ENCODE measurements at places on chromosomes 6 and 20. TPM values are rescaled to one million over a fixed set of nuclear protein-coding genes. Genes with fewer than 3 reads are reported as not detected.

GRCh38 chr6:38016824-38017223 is 197.3 kb downstream of the ZFAND3 start:
- H3K4me3 ChIP-seq, result no peak overlapping the region
- no peak for DNase-seq
- H3K27me3 ChIP-seq, result no peaks in the 10 kb centered on the region
- H3K4me1 ChIP-seq, result peaks cover 14% of the 10 kb centered on the region
- H3K27ac ChIP-seq, result no peak overlapping the region

DNA sequence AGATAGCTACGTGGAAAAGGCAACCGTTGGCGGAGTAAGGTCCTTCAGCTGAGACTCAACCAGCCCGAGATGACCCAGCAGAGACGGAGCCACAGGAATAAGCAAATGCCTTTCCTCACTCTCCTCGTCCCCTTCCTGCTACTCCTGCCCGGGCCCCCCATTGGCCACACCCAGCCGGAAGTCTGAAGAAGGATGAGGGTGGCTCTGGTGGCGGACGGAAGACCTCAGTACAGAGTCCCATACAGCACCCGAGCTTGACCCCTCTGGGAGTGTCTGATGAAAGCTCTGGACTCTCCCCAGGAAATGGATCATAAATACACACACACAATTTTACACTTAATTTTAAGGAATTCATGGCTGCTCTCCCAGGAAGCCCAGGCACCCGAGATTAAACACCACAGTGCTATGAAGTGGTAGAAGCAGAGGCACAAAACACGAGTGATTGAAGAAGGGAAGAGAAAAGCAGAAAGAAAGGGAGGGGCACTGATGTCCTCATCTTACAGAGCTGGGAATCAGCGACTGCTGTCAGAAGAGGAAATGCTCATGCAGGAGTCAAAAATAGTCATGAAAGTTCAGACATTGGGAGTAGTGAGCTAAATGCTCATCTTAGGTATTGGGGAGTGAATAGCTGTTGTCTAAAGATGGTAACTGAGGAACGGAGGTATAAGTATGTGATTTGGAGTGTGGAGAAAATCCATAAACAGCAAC is 125.6 kb downstream of the BANF2 start:
- H3K4me1 ChIP-seq, result peaks cover 25% of the 10 kb centered on the region
- H3K4me3 ChIP-seq, result no peak overlapping the region
- no peak for DNase-seq
- no peaks in the 10 kb centered on the region for H3K36me3 ChIP-seq
- H3K27ac ChIP-seq, result no peak overlapping the region
- H3K27me3 ChIP-seq, result no peaks in the 10 kb centered on the region

The LY6G6F gene
- total RNA-seq, result not detected

DNA sequence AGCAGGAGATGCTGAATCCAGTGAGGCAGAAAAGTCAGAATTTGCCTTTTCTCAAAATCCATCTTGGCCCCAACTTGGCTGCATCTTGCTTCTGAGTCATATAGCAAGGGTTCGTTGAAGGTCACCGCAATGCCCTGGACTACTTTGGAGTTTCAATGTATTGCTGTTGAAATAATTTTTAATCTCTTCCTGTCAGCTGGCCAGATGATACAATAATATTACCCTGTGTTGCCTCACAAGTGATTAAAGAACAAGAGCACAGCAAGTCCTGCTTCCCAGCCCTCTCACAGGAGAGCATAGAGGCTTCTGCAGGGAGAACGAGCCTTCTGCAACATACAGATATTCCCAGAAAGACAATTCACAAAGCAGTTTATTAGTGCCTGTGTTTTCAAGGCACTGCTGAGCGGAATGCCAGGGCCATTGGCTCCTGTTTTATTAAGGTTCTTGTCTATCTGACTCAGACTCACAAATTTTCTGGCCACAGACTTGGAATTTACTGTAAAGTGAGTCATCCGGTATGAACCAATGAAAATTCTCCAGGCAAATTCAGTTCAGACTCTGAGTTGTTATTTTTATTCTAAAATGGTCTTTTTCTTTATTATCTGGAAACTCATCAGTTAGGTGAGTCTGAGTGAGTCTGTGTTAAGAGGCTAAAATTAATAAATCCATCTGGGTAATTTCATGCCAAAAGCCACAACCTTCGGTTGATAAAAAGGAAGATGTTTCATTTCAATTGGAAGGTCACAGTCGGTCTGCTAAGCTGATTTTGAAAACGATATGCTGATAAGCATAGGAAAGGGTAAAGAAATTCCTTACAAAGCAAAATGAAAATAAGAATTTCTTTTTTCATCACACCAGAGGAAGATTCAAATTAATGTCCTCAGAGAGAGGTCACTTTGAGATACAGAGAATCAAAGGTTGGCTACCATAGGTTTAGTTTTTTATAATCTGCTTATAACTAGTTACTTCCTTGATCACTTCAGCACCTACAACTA is 289.4 kb upstream of the STXBP5 start:
- no peaks in the 10 kb centered on the region for H3K4me1 ChIP-seq
- no peaks in the 10 kb centered on the region for H3K27me3 ChIP-seq
- no peaks in the 10 kb centered on the region for H3K36me3 ChIP-seq
- no peak for DNase-seq
- no peak overlapping the region for H3K4me3 ChIP-seq
- H3K27ac ChIP-seq, result peak overlapping the region; percentile 42

The TFAP2A gene
- total RNA-seq, result 0.16 TPM

DNA sequence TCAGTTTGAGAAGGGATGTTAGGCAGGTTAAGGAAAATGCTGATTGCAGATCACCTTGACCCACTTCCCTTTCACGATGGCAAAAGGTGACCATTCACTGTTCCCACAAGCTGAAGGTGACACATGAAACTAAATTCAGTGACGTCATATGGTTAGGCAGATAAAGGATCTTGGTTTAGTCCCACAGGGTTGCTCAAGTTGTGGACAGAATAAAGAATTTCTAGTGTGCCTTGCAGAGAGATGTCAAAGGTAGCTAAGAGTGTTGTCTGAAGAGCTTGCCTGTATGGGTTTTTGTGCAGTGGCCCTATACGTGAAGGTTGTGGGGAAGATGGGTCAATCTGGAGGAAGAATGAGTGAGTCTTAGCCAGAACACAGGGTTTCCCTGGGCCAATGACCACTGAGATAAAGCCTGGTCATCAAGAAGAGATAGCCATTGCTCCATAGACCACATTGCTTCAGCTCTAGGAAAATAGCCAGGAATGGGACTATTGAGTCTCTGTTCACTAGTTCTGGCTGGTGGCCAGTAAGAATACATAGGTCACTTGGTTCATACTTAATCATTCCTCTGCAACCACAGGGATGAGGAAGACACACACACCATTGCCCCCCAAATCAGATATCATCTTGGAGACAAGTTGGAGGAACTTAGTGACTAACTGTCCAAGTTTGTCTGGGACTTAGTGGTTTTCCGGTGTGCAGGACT is 148.5 kb upstream of the ATXN1 start:
- no peak for DNase-seq
- H3K36me3 ChIP-seq, result no peaks in the 10 kb centered on the region
- H3K4me3 ChIP-seq, result no peak overlapping the region
- no peak overlapping the region for H3K27ac ChIP-seq
- H3K4me1 ChIP-seq, result no peaks in the 10 kb centered on the region

GRCh38 chr6:110746680-110747079 is 68.6 kb downstream of the CDK19 start:
- no peaks in the 10 kb centered on the region for H3K36me3 ChIP-seq
- peak overlapping the region; percentile 16 for H3K27ac ChIP-seq
- DNase-seq, result no peak
- no peaks in the 10 kb centered on the region for H3K27me3 ChIP-seq

The CAP2 gene
- total RNA-seq, result 3.7 TPM

- no peak for DNase-seq
- no peaks in the 10 kb centered on the region for H3K27me3 ChIP-seq
- no peaks in the 10 kb centered on the region for H3K4me1 ChIP-seq
- H3K27ac ChIP-seq, result no peak overlapping the region
- no peaks in the 10 kb centered on the region for H3K36me3 ChIP-seq
These were observed 242.4 kb downstream of the ALDH8A1 start for GRCh38 chr6:134707342-134708031.

DNA sequence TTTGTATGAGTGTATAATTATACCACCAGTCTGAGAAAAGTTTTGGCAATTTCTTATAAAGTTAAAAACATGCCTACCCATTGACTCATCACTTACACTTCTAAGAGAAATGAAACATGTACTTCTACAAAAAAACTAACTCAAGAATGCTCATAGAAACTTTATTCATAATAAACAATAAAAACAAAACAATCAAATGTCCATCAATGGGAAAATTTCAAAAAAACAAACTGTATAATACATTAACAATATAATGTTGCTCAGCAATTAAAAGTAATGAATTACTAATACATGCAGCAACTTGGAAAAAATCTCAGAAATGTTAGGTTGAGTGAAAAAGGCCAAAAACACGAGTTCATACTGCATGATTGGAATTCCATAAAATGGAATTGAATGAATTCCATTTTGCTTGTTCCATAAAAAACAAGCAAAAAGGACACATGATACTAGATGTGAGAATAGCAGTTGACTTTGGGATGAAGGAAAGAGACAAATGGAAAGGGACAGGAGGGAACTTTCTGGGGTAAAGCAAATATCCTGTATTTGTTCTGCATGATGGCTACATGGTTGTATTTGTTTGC is 726.6 kb downstream of the RFPL4B start:
- H3K27ac ChIP-seq, result no peak overlapping the region
- no peaks in the 10 kb centered on the region for H3K36me3 ChIP-seq
- no peaks in the 10 kb centered on the region for H3K27me3 ChIP-seq
- H3K4me1 ChIP-seq, result no peaks in the 10 kb centered on the region

GRCh38 chr20:19120569-19120968 is 91.9 kb upstream of the SLC24A3 start:
- no peak overlapping the region for H3K4me3 ChIP-seq
- no peak overlapping the region for H3K27ac ChIP-seq
- H3K27me3 ChIP-seq, result no peaks in the 10 kb centered on the region
- H3K36me3 ChIP-seq, result no peaks in the 10 kb centered on the region
- no peaks in the 10 kb centered on the region for H3K4me1 ChIP-seq
- no peak for DNase-seq

The PRRC2A gene
- 97.6 TPM for total RNA-seq

DNA sequence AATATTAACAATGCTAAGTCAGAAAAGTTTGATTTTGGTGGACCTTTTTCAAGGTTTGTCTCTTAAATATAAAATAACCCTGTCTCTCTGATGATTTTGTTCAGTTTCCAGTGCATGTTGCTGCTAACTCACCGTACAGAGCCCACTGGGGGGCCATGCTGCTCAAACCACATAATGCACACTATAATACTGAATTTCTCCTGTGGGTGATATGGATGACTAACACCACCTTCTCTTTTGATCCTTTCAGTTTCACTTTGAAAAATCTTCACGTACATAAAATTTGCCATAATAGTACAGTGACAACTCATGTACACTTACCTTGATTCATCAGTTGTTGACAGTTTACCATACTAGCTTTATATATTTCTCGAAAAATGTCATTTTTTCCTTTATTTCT is 506.6 kb upstream of the MAN1A1 start:
- H3K4me3 ChIP-seq, result no peak overlapping the region
- no peaks in the 10 kb centered on the region for H3K36me3 ChIP-seq
- H3K27me3 ChIP-seq, result no peaks in the 10 kb centered on the region
- H3K27ac ChIP-seq, result no peak overlapping the region
- no peaks in the 10 kb centered on the region for H3K4me1 ChIP-seq

DNA sequence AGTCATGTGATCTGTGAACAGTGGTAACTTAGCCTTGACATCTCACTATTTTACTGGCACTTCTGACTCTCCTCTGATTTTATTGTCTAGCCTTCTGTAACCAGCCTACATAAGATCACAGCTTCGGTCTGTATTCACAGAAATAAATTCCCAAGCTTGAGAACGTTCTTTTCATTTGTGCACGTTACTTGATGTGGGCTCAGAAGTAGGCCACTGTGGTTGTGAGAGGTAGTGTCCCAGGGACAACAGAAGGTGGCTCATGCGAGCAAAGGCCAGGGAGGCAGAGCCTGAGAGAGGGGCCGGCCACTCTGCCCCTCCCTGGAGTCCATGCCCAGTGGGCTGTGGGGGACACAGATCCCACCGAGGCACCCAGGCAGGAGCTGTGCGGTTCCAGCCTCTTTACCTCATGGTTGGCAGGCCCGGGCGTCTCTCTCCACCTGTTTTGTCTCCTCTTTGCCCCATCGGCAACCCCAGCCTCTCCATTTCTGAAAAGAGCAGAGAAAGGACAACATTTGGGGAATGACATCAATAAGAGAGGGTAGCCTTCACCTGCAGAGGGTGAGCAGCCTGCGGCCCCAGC is 207.5 kb upstream of the CST7 start:
- no peaks in the 10 kb centered on the region for H3K4me1 ChIP-seq
- H3K27me3 ChIP-seq, result no peaks in the 10 kb centered on the region
- no peak overlapping the region for H3K27ac ChIP-seq
- H3K4me3 ChIP-seq, result no peak overlapping the region
- H3K36me3 ChIP-seq, result no peaks in the 10 kb centered on the region
- DNase-seq, result no peak

The VWA7 gene
- 5.0 TPM for total RNA-seq

GRCh38 chr6:30260036-30260504 is 46.9 kb upstream of the TRIM26 start:
- H3K27ac ChIP-seq, result no peak overlapping the region
- H3K4me1 ChIP-seq, result no peaks in the 10 kb centered on the region
- peak; percentile 60 for DNase-seq
- peak overlapping the region; percentile 86 for H3K4me3 ChIP-seq
- no peaks in the 10 kb centered on the region for H3K36me3 ChIP-seq
- no peaks in the 10 kb centered on the region for H3K27me3 ChIP-seq

The COL11A2 gene
- 0.19 TPM for total RNA-seq

The HLA-DRA gene
- total RNA-seq, result 19.9 TPM

- no peaks in the 10 kb centered on the region for H3K36me3 ChIP-seq
- H3K4me3 ChIP-seq, result peak overlapping the region; percentile 56
- no peaks in the 10 kb centered on the region for H3K27me3 ChIP-seq
- H3K27ac ChIP-seq, result peak overlapping the region; percentile 63
- H3K4me1 ChIP-seq, result peaks cover 9% of the 10 kb centered on the region
These were observed 612 bp downstream of the ADAT2 start for GRCh38 chr6:143449714-143450452.

- no peaks in the 10 kb centered on the region for H3K4me1 ChIP-seq
- H3K27me3 ChIP-seq, result no peaks in the 10 kb centered on the region
- no peaks in the 10 kb centered on the region for H3K36me3 ChIP-seq
- DNase-seq, result no peak
These were observed 278.4 kb downstream of the CDH26 start for GRCh38 chr20:60236613-60237012.

DNA sequence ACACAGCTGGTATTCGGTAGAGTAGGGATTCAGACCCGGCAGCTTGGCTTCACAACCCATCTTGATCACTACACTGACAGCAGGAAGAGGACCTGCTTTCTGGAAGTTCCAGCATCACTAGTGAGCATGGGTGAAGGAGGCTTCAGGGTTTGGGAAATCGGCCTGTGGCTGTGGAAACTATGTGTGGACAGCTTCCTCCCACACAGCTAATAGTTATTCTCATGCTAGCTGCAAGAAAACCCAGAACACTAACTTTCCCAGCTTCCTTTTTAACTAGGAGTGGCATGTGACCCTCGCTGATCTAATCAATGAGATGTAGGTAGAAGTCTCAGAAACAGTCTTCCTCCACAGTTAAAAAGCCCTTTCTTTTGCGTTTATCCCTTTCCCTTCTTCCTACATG is 36.3 kb upstream of the SIRPA start:
- no peaks in the 10 kb centered on the region for H3K36me3 ChIP-seq
- H3K4me1 ChIP-seq, result no peaks in the 10 kb centered on the region
- no peaks in the 10 kb centered on the region for H3K27me3 ChIP-seq
- no peak for DNase-seq
- no peak overlapping the region for H3K27ac ChIP-seq

The SLC22A16 gene
- total RNA-seq, result not detected

Measured in pancreas (tissue), 10 donors.